Prostate gland (tissue), 2 donors: ENCODE measurements at places on chromosomes 6 and 20.

- no peak for DNase-seq
These were observed 35.1 kb upstream of the MYL9 start for GRCh38 chr20:36506253-36506652.

- DNase-seq, result no peak
These were observed 38.9 kb upstream of the HDGFL1 start for GRCh38 chr6:22530506-22530905.

DNA sequence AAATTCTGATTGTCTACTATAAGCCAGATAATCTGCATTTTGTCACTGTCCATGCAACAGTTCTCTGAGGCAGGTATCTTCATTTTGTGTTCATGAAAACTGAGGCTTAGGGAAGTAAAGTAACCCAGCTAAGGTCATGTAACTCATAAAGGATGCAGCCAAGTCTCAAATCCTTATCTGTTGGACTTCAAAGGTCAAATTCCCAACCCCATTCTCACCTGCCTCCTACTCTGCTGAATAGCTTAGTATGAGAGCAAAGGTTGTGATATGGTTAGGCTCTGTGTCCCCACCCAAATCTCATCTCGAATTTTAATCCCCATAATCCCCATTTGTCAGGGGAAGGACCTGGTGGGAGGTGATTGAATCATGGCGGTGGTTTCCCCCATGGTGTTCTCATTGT lies 90.1 kb downstream of the KLHL32 start:
- no peak for DNase-seq

DNA sequence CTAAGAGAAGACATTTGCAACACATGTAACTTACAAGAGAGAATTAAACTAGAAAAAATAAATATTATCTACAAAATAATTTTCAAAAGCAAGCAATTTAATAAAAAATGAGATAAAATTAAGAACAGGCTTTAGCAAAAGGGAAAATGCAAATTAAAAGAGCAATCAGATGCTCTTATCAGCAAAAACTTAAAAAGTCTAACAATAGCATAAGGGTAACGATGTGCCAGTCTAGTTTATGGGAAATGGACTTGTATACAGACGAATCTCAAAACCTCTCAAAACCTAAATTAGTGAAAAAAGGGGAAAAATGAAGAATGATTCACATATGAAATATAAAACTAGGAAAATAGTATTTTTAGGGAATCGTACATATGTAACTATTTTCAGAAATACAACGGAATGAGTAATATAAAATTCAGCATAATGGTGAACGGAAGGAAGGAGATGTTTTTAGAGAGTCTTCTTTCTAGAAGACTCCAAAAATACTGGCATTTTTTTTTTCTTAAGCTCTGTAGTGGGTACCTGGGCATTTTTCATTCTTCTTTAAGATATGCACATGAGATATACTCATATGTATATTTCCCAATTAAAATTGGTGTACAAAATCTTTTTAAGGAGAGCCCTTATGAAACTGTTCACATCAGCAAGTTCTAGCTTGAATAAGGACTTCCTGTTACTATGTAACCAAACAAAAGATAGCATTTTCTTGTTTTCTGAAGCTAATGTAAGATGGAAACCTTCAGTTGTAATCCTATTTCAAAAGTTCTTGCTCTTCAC lies 927 bp upstream of the MANEA start:
- DNase-seq, result no peak

- no peak for DNase-seq
These were observed 10.9 kb downstream of the ZSCAN9 start for GRCh38 chr6:28235912-28236452.

DNA sequence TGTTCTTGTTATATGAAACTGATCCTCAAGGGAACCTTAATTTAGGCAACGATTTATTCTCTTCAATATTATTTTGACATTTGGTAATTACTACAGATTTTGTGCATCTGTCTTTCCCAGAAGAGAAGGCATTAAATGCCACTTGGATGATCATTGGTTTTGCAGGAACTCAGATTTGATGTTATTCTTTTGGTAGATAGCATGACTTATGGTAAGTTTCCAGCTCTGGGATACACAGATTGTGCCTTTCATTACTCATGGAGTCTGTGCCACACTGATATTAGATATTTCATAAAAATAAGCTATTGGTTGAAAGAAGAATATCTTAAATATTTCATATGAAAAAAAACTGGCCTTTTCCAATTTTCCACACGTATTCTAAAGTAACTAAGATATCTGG lies 120.1 kb downstream of the AIG1 start:
- DNase-seq, result no peak
